ENCODE measurements at places on chromosomes 3 and 15.

DNA sequence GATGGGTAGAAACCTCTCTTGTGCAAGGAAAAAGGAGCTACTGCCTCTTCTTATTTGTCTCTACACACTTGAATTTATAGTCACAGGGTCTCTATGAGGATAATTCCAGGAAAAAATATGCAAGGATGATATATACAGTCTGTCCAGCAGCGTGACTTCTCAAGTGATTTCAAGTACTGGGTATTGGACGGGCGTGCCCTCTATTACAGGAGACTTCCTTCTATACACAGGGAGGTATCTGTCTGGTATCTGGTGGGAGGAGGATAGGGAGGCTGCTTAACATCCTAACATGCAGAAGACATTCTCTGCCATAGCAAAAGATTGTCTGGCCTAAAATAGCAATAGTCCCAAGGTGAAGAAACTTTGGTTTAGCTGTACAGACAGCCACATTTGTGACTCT lies 146.1 kb downstream of the TPRG1 start:
- DNase-seq, result no peak

DNA sequence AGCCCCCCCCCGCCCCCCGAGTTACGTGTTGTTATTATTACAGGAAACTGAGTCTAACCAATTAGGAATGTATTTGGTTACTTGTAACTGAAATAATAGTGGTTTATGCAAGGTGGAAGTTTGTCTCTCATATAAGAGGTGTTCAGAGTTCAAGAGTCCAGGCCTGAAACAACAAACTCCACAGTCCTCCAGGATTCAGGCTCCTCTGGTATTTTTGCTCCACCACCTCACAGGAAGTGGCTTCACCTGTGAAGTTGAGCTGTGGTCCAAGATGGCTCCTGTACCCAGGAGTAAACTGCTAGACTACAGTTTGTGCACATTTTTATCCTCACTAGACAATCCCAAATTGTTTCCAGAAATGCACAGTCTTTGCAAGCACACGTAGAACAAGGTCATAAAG lies 27.3 kb downstream of the MOBP start:
- DNase-seq, result no peak

GRCh38 chr3:105594219-105594618 lies 227.5 kb downstream of the ALCAM start:
- DNase-seq, result no peak

DNA sequence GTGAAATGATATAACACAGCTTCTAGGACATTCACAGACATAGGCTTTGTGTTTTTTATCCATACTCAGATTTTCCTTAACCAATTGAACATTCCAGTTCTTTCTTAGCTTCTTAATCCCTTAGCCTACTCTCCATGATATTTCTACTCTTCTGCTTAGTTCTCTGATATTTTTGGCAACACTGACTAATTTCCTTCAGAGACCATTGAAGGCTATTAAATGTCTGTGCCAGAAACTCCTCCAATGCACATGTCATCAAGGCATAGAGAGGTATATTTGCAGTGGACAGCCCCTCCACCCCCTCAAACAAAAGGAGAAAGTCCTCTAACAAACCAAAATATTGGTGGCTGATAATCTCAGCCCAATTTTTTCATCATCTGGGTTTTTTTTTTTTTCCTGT lies 105.9 kb upstream of the TSC22D2 start:
- no peak for DNase-seq

DNA sequence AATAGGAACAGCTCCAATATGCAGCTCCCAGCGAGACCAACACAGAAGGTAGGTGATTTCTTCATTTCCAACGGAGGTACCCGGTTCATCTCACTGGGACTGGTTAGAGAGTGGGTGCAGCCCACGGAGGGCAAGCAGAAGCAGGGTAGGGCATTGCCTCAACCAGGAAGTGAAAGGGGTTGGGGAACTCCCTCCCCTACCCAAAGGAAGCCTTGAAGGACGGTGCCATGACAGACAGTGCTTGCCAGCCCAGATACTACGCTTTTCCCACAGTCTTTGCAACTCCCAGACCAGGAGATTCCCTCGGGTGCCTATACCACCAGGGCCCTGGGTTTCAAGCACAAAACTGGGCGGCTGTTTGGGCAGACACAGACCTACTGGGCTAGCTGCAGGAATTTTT lies 576.9 kb upstream of the NECTIN3 start:
- no peak for DNase-seq

DNA sequence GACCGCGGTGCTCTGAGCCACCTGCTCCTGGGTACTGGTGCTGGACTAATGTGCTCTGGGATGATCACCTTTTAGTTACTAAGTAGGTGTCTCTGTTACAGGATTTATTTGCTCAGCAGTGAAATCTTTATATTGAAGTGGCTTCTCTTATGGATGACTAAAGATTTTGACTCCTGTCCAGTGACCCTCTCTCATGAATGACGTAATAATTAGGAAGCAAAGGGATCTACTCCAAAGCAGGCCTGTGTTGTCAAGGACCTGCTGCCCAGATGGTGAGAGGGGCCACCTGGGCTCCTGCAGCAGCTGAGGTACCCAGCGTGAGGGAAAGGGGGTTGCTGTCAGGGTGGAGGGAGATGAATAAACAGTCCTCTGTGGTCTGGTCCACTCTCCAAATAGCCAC lies 263.6 kb downstream of the GABRG3 start:
- DNase-seq, result no peak

GRCh38 chr3:165491487-165491886 lies 295.3 kb upstream of the SLITRK3 start:
- DNase-seq, result no peak

GRCh38 chr3:10602769-10603768 lies 97.7 kb upstream of the ATP2B2 start:
- DNase-seq, result peak; percentile 70

- peak; percentile 73 for DNase-seq
Observed at GRCh38 chr3:49415931-49416601, 3.8 kb downstream of the TCTA start.

GRCh38 chr3:44058022-44058867 lies 183.4 kb upstream of the TOPAZ1 start:
- peak; percentile 78 for DNase-seq

DNA sequence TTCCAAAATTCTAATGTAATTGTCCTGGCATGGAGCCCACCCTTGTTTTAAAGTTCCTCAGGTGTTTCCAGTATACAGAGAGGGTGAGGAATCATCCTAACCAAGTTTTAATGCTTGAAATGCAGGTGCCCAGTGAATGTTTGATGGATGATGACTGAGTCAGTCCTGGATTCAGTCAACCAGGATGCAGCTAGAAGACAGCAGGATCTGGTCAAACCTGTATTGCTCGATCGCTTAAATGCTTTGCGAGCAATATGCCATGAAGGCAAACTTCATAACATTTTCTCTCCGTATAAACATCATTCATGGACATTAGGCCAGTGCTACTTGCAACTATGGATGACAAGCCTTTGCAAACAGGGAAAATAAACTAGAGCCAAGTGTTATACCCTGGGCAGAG lies 591.2 kb downstream of the RSL24D1 start:
- no peak for DNase-seq

DNA sequence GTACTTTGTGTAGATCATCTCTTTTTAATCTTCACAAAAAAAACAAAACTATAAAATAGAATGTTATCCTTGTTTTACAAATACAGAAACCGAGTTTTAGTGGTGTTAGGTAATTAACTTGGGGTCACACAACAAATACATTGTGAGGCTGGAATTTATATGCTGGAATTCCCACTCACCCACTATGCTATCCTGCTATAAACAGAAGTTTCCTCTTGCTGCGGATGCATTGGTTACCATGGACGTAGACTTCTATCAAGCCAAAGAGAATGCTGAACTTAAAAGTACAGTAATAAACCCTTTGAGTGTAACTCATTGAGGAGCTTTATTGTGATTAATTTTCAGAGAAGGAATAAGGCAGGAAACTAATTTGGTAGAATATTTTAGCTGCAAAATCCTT lies 9.2 kb downstream of the SNAP23 start:
- no peak for DNase-seq

GRCh38 chr3:149179220-149179619 lies 42.4 kb downstream of the CP start:
- DNase-seq, result no peak

DNA sequence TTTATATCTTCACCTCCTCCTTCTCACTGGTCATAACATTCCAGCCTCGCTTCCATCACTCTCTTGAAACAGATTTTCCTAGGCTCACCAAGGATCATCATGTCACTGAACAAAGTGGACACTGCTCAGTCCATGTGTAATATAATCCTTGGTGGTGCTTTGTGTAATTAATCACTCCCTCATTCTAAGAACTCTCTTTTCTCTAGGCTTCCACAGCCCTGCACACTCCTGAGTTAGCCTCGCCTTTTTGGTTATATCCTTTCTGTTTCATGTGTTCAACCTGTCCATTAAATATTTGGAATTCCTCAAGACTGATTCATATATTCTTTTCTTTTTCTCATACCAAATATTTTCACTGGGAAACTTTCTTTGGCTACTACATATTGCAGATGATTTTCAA lies 440.8 kb downstream of the PYDC2 start:
- no peak for DNase-seq

DNA sequence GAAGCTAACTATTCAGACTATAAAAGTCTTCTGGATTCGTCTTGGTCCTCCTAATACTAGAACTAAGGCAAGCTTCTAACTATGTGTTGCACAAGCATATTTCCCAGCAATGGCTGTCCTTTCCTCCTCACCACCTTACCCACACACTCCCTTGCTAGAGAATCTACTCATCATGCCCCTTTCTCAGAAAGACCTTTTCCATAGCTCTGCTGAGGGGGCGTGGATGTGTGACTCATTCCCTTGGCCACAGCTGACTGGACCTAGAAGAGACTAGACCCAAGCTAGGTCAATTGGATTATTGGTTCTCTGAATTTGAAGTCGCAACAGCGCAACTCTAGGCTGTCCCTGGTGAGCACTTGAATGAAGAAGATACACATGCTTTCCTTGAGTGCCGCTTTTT lies 47.1 kb downstream of the ERC2 start:
- no peak for DNase-seq

- DNase-seq, result no peak
Observed at GRCh38 chr3:109224333-109224732, 87.8 kb downstream of the C3orf85 start.

DNA sequence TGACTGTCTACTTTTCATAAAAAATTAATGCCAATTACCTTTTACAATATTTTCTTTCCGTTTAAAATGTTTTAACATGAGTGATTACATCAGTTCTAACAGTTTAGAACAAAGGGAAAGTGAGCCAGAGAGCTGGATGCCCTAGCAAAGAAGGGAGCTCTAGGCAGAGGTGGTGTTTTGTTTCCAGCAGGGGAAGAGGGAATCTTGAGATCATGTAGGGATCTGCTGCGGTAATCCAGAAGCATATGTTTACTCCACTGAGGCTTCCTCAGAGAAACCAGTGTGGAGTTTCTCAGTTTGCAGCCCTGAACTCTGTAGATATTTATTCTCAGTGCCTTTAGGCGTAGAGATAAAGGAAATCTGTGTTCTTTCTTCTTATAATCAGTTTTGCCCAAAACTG lies 399.3 kb downstream of the NLGN1 start:
- no peak for DNase-seq

DNA sequence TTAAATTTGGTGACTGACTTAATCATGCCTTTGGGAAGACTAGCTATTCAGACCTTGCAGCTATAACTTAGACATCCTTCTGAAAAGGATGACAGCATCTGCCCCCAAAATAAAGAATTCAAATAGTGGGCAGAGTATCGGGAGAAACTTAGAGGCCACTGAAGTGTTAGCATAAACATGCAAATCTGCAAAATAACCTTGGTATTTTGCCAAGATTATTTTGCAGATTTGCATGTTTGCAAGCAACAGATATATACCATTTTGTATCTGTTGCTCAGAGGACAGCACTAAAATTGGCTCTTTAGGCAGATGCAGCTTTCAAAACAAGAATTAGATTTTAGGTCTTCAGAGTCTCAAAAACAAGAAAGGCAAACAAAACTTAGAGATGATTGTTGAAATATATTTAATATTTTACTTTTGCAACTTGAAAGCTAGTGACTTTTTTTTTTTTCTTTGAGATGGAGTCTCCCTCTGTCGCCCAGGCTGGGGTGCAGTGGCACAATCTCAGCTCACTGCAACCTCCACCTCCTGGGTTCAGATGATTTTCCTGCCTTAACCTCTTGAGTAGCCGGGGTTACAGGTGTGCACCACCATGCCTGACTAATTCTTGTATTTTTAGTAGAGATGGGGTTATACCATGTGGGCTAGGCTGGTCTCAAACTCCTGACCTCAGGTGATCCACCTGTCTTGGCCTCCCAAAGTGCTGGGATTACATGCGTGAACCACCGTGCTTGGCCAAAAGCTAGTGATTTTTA lies 47.8 kb downstream of the KBTBD8 start:
- DNase-seq, result no peak

GRCh38 chr3:51968170-51968775 lies 1.0 kb upstream of the PCBP4 start:
- DNase-seq, result no peak

DNA sequence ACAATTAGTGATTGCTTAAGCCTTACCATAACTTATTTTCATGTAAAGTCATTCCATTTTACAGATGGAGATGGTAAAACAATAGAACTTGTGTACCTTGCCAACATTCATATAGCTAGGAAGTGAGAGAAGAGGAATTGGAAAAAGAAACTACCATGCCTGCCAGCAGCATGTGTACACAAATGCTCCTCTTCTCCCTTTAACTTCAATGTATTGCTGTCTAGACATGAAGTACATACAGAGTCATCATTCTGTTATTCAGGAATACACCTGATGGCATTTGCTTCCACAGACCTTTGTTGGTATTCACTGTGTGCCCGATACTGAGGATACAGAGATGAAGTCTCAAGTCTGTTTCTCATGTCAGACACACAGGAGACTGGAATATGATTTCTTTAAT lies 7.1 kb upstream of the TMEM207 start:
- DNase-seq, result no peak

- no peak for DNase-seq
Observed at GRCh38 chr3:131560795-131561194, 58.0 kb upstream of the MRPL3 start.

GRCh38 chr3:189516039-189516438 lies 115.2 kb upstream of the TP63 start:
- no peak for DNase-seq

GRCh38 chr3:64815789-64816188 lies 128.0 kb upstream of the ADAMTS9 start:
- DNase-seq, result no peak

DNA sequence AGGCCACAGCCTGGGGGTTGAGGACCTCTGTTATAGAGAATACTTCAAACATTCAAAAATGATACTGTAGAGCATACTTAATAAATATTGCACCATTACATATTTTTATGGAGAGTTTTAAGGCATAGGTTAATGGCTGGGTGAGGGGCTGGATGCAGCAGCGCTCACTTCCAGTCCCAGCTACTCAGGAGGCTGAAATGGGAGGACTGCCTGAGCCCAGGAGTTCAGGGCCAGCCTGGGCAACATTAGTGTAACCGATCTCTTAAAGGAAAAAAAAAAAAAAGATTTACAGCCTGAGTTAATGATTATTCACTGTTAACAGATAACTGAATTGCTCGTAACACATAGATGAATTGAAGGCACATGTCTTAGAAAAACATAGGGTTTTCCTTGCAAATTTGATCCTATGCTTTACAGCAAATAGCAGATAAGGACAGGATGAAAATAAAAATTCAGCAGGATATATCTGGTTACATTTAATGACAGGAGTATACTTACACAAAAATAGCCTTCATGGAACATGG lies 282.9 kb downstream of the TBC1D5 start:
- no peak for DNase-seq

Measured in activated CD8-positive, alpha-beta memory T cell treated with anti-CD3 and anti-CD28 coated beads for 24 hours (primary cell).